ENCODE measurements at places on chromosomes 7 and 10.

DNA sequence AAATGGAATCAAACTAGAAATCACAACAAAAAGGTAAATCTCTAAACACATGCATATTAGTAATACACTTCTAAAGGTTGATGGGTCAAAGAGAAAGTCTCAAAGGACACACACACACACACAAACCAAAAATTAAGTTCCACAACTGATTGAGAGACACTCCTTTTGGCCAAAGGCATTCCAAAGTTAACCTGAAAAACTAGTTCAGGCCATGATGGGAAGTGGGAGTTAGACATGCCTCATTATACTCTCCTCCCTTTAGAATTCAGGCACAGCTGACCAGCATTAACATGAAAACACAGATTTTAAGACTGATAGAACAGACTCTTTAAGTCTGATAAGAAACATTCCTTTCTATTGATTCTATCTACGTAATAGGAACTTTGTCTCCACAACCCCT lies 332.4 kb upstream of the IGFBP3 start:
- DNase-seq, result no peak

DNA sequence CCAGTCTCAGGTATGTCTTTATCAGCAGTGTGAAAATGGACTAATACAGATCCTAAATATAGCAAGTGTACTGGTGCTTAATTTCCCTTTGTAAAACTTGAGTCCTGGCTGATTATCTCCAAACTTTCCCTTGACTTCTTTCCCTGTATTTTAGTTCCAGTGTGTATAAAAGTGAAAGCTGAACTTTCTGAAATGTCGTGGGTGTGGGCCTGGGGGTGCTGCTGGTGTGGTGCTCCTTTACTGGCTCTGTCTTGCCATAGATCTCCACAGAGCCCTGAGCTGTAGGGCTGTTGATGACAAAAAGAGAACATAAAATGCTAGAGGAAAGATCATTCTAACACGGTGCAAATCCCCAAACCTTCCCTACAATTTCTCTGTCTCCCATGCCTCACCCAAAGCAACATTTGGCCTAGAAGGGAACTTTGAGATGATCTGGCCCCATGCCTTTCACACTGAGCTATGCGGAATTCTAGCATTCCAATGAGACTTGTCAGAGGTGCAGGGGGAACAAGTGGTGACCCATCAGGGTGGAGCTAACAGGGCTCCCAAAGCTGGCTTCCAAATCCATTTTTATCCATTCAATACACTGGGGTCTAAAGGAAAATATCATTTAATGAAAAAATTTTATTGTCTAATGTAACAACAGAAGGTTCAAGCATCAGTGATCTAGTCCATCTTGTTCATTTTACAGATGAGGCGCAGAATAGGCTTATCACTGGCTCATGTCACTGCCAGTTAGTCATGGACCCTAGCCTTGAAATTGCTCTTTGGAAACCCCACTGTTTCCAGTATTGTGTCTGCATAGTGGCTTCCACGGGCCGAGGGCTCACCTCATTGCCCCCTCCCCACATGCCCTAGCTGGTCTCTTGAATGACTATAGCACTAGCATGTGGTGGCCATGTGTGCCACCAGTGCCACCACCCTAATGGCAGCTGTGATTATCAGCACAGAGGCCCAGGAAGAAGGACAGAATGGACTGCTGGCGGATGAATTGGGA lies 1000.9 kb downstream of the LRMDA start:
- no peak for DNase-seq

- no peak for DNase-seq
These were observed 101.5 kb downstream of the FOXL3 start for GRCh38 chr7:391411-391951.

DNA sequence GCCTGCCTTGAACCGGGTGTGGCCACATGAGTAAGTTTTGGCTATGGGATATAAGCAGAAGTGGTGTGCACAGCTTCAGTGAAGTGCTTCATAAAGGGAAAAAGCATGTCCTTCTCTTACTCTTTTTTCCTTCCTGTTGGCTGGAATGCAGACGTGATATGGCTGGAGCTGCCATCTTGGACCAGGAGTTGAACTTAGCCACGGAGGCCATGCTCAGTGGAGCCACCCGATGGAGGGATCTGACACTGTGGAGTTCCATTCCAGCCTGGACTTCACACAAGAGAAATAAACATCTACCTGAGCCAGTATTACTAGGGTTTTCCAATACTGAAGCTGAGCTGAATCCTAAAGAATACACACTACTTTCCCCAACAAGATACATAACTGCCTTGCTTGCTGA lies 52.3 kb downstream of the CCDC3 start:
- no peak for DNase-seq

DNA sequence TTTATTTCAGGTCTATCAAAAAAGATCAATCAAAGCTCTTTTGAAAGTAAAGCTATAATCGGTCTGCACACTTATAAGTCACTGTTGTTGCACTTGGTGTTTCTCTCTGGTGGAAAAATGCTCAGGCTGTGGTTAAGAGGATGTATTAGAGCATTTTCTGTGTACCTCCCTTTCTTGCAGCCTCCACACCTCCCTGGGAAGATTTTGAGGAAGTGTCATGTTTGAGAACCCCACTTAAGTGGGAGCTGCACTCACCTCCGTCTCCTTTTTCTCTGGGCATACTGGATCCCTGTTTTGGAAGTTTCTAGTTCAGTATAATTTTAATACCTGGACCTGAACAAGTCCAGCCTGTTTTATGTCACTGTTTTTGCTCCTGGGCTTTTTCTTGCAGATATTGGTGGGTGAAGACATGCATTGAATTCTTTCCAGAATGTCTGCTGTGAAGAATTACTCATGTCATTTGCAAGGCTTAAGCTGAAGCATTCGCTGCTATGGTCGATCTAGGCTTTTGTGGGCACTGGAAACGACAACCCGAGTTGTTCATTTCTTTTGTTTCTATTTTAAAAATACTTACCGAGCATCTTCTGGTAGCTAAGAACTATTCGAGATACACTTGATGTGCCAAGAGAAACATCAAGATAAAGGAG lies 36.6 kb downstream of the TCF7L2 start:
- DNase-seq, result no peak

GRCh38 chr7:33876596-33877274 lies 28.6 kb upstream of the BMPER start:
- no peak for DNase-seq

GRCh38 chr10:92697663-92698511 lies 8.1 kb downstream of the HHEX start:
- DNase-seq, result no peak

DNA sequence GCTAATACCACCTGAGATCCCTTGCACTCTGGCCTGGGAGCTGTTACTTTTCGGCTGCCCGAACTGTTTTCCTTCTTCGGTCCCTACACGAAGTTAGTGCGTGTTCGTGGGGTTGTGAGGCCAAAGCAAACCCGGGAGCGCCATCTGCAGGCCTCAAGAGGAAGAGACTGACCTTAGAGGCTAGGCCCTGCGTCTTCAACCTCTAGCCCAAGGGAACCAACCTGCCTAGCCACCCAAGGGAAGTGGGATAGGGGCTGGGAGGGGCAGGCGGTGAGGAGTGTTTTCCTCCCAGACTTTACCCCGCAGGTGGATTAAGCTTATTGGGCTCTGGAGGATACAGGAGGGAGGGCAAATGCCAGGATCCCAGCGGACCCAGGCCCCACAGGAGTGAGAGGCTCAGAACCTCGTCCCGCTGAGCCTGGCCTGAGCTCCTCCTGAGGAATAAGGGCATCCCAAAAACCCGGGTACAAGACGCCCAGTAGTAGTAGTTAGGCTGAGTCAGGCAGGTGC lies 1.7 kb upstream of the PAX2 start:
- DNase-seq, result peak; percentile 6

- no peak for DNase-seq
These were observed 15.0 kb downstream of the FZD9 start for GRCh38 chr7:73448609-73449008.

DNA sequence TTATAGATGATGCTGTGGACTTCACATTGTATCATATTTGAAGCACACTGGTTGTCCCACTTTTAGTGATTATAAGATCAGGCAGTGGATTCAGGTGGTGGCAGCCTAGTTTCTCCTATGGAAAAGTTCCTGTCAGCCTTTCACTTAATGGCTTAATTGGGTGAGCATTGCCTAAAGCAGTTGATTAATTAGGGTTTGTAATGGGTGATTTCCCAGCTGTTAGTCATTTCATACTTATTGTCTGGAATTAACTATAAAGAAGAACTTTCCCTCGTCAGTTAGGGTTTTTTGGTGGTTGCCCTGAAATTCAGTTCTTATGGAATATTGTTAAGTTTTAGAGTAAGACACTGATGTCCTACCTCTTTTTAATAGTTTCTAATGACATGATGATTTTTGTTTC lies 78.8 kb downstream of the SLC25A40 start:
- DNase-seq, result no peak

- DNase-seq, result no peak
These were observed 153.4 kb downstream of the SGMS1 start for GRCh38 chr10:50470345-50470744.

- DNase-seq, result no peak
These were observed 31.6 kb upstream of the PBLD start for GRCh38 chr10:68364101-68364886.

- DNase-seq, result no peak
These were observed 56.8 kb downstream of the GPR141 start for GRCh38 chr7:37740398-37740797.

GRCh38 chr10:5469353-5470061 lies 29.9 kb downstream of the CALML5 start:
- DNase-seq, result no peak

- no peak for DNase-seq
These were observed 21.4 kb upstream of the TPST1 start for GRCh38 chr7:66183700-66184099.

DNA sequence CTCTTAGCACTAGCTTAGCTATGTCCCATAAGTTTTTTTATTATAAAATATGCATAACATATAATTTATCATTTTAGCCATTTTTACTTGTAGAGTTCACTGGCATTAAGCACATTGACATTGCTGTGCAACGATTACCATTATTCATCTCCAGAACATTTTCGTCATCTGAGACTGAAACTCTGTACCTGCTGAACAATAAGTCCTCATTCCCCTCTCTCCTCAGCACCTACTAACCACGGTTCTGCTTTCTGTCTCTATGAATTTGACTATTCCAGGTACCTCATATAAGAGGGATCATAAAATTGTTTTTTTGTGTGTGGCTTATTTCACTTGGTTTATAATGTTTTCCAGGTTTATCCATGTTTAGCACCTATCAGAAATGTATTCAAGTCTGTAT lies 64.1 kb downstream of the SHOC2 start:
- DNase-seq, result no peak

GRCh38 chr7:77918676-77919075 lies 120.1 kb downstream of the PHTF2 start:
- DNase-seq, result no peak

DNA sequence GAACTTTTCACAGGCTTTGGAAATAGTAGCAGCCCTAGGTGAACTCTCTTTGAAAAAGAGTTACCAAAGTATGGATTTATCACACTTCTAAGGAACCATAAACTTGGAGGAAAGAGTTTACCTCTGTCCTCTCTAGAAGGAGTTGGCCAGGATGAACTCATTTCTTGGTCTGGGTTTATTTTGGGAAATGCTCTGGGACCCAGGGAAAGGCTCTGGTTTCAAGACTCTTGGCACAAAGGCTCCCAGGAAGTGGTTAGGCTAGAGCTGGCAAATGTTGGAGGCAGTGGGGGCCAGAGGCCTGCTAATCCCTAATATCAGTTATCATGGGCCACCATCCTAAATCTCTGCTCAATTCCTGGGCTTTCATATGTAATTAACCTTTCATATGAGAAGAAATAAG lies 36.3 kb upstream of the CDK6 start:
- DNase-seq, result no peak

Measured in C1 segment of cervical spinal cord (tissue), 14 donors.